Lung (tissue), 17 donors: ENCODE measurements at places on chromosomes 3 and 15.

- DNase-seq: no peak
Measured at GRCh38 chr15:96252148-96252547, 78.4 kb upstream of the NR2F2 start.

- DNase-seq: peak; percentile 66
Measured at GRCh38 chr15:40354408-40355171, 3.4 kb upstream of the DISP2 start.

- DNase-seq: no peak
Measured at GRCh38 chr3:130963878-130964277, 62.7 kb downstream of the ASTE1 start.

DNA sequence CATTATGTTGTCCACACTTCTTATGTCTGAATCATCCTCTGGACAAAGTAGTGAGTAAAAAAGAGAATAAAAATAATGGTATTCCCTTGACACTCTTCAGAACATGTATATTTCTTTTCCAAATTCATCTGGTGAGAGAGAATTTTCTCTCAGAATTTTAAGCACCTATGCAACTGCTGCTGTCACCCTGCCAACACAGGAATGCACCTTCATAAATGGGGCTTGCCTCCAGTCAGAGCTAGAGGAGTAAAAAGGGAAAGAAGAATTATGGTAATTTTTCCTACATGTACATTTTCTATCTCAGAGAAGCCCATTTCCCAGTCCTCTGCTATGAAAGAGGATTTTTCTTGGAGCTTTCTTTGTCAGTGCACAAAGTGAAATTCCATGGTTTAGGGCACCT, 92.2 kb upstream of the ALCAM start:
- DNase-seq: peak; percentile 3

DNA sequence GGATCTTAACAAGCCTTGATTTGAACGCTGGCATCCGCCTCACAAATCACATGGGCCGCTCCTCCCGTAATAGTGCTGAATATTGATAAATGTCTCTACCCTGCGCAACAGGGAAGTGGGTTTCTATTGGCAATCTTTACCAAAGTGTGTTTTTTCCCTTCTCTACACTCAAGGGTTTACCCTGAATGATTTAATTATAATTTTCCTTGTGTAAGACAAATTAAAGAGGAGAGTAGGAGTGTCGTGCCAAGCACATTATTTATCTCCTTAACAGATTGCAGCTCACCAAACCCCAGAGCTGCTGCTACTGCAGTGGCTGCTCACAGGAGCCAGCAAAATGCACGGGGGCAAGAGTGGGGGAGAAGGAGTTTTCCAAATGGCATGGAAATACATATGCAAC, 545.8 kb downstream of the FOXP1 start:
- DNase-seq: no peak

DNA sequence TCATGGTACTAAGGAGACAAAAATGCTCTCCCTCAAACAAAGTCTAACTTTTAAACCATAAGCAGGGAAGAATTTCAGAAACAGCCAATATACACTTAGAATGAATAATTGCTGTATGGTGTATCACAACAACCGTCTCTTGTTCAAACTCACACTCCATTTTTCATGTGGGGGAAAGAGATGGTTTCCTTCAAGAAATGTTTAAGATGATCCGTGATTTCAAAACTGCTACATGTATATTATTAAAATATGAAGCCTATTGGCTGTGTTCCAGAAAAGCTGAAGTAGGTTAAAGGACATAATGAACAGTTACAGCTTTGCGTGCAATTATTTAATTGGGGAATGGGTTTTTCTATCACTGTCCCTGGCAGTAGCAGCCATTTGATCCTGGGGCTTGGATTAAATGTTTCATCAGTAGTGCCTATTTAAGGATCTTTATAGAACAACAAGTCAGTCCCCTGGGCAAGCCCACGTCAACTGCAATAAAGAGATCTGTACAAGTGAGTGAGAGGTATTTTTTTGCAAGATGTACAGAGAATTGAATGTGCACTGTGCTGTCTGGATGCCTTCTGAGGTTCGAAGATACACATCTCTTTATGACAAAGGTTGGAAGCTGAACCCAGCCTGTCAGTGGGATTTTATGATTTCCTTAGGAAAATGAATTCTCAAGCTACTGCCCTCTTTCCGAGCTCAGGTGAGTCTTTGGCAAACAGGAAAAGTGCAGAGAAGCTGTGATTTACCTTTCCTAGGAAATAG, 337.2 kb upstream of the RARB start:
- DNase-seq: peak; percentile 64

DNA sequence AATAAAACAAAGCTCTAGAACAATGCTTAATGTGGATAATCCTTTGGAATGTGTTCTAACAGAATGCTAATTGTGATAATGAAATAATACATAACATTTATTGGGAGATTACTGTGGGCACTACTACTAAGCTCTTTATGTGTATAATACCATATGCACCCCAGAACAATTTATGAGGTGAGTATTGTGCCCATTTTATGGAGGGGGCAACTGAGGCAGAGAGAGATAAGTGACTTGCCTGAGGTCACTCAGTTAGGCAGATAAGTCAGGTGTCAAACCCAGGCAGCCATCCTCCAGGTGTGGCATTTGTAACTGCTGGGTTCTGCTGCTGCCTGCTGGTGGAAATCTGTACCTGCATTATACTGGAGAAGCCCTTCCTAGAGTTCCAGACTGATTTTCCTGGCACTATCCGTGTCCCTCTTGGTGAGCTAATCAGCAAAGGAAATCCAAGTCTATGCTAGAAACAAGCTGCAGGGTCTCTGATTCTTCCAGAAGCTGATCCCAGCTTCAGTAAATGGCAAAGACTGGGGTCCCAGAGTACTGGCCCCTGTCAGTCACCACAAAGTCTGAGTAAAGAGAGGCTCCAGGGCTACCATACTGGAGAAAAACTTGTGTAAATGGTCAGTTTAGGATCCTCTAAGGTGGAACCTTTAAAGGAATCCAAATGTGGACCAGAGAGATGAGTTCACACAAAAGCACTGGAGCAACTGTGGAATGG, 22.6 kb upstream of the RBP1 start:
- DNase-seq: peak; percentile 36

DNA sequence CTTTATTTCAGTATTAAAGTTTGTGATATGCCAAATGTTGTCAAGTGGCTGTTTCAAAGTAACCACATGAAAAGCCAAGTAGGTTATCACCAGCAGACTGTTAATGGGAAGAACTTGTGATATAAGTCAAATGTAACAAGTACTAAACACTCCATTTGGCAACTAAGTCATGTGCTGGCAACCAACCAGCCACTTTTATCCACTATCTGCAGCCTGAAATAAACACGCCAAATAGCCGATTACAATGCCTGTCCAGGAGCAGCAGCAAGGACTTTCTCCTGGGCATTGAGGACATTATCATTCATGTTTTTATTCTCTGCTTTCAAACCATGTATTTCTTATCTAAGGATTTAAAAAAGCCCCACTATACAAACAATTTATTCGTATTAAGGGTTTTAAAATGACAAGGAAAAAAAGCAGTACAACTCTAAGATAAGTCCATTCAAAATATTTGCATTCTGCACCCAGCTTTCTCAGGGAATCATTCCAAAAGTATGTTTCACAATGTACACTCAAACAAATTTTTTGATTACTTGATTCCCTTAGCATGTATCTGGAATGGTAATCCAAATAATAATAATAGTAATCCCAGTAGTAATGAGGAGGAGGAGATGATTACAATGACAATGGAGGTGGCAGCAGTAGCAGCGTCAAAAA, 448.6 kb downstream of the ERC2 start:
- DNase-seq: peak; percentile 92

- DNase-seq: no peak
Measured at GRCh38 chr3:32876920-32877319, 59.1 kb downstream of the TRIM71 start.

- no peak for DNase-seq
Measured at GRCh38 chr3:100352296-100353231, 18.0 kb downstream of the NIT2 start.

DNA sequence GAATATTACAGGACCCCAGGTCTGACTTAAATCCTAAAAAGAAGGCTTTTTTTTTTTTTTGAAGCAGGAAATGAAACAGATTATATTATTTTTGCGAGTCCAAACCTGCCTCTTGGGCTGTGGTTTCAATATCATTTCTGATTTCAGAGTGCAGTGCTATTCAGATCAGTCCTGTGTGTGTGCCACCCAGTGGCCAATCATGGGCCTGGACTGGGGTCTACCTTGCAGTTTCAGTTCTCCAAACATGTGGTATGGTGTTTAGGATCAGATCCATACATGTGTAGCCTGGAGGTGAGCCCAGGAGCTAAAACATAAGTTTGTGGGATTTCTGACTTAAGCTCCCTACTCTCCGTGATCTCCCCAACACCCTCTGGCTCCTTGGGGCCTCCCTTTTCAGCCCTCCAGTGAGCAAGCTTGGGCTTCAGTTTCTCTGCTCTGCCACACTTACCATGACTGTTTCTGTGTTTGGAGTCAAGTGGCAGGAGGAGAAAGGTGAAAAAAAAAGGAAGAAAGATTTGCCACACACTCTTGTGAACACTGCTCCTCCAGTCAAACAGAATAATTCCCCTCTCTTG, 12.1 kb upstream of the THSD4 start:
- DNase-seq: no peak

DNA sequence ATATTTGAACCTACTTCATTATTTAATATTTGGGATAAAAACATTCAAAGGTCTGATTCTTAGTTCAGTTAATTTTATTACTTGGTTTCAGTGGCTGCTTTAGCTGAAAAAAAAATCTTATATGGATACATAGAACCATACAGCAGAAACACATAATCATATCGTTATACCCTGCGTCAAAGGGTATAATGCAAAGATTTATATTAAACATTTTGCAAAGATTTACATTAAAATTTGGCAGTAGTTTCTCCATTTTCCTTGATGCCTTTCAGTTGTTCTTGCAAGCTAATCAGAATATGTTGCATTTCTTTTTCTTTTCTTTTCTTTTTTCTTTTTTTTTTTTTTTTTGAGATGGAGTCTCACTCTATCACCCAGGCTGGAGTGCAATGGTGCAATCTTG, 31.4 kb downstream of the CLDN11 start:
- peak; percentile 63 for DNase-seq

- DNase-seq: peak; percentile 74
Measured at GRCh38 chr3:47266709-47267489, 15.7 kb downstream of the KIF9 start.

DNA sequence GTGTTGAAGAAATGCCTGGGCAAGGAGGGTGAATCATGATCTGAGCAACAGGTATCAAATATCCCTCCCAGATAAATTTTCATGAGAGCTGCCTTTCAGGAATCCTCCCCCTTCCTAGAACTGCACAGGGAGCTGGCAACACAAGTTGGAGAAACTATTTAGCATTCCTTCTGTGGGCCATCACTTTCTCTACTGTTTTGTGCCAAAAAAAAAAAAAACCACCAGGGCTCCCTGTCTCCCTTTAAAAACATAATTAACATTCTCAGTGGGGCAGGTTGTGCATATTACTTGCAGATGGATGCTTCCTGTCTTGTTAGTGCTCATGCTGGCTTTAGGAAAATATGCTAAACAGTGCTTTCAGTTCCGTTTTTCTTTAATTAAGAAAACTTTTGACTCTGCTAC, 234.9 kb upstream of the LMCD1 start:
- no peak for DNase-seq

DNA sequence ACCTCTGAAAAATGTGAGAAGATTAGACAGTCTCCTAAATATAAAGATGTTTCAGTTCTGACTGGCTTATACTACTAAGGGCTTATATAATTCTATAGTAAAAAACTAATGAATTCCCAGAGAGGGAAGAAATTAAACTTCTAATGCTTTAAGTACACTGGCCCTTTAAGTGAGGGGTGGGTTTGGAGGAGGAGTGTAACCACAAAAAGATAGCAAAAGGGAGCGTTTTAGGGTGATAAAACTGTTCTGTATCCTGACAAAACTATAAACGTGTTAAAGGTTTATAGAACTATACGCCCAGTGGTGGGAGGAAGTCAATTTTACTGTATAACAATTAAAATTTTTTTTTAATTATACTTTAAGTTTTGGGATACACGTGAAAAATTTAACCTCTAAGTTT, 45.8 kb downstream of the CEP152 start:
- no peak for DNase-seq

DNA sequence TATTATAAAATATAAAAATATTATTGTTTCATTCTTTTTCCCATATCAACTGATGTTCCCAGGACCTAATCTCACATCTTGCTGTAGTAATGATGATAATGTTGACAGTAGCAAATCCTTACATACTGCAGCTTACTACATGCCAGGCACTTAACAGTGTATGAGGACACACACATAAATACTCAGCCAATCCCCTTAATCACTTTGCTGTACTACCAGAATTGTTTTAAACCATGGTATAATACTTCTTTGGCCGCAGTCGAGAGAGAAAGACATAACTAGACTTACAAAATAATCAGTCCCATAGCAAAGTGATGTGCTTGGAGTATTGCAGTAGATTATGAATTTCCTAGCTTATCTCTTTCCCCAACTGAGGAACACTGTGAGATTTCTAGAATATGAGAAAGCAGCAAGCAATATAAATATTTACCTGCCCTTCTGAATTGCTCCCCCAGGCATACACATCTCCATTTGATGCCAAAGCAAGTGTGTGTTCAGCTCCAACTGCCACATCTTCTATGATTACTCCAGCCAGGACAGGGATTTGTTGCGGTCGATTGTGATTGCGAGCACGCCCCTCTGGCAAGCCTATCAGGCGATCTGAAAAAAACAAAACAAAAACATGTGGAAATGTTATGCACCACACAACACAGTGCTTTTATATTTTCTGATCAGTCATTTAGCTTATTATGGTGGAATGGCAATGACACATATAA, 33.0 kb downstream of the FBXL22 start:
- DNase-seq: no peak

DNA sequence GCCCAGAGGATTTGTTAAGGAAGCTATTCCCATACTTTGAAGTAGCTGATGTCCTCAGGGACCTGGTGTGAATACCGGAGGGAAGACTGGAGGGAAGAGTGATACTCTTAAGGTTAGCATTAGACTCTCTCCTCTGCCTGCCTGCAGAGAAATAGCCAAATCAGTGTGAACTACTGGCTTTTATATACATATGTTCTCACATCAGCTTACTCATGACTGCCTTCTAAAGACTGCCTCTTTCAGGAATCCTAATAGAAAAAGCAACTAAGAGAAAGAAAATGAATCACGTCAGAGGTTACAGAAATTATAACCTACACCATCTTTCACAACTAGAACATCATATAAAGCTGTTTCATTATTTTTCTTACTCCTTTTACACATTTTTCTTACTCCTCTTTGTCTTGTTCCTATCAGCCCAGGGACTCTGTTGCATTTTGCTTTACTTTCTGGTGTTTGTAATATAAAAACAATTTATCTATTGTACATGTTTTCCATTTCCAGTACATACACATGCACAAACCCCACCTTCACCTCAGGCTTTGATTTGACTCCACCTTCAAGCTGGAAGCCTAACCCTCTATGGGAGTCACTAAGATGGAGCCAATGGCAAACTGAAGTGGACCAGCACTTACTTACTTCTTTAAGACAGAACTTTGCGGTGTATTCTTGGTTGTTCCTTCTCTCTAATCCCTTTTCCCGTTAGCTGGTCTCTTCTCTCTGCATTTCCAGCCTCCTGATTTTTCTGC, 257.7 kb upstream of the UBE2E1 start:
- no peak for DNase-seq

- no peak for DNase-seq
Measured at GRCh38 chr3:177733936-177734335, 536.7 kb upstream of the TBL1XR1 start.

- DNase-seq: no peak
Measured at GRCh38 chr3:31880482-31881078, 100.5 kb downstream of the OSBPL10 start.

- DNase-seq: no peak
Measured at GRCh38 chr3:196518966-196519717, 4.0 kb upstream of the SMCO1 start.
